ENCODE measurements at places on chromosomes 11 and 22.

DNA sequence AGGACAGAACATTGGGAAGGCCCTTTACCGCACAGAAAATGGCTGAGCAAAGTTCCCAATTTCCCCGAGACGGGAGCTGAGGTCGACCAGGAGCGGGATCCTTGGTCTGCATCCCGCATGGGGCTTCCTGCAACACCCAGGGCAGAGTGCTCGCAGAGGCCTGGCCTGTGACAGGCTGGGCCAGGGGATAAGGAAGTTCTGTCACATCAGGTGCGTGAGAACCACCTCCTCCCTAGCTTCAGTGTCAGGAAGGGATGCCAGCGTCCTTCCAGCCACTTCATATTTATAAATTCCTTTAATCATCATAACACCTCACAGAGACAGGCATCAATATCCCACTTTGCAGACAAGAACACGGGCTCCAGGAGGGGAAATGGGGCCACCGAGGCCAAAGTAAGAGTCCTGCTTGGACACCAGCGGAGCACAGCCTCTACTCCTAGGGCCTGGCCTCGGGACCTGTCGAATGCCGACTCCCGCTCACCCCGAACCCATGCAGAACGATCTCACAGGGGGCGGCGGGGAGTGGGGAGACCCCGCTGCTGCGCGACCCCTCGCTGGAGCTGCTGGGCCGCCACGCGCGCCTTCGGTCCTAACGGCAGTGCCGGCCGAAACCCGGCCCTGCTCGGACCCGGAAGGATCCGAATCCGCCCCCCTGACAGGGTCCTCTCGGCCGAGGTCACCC is 532 bp downstream of the BET1L start:
- no peak for DNase-seq

DNA sequence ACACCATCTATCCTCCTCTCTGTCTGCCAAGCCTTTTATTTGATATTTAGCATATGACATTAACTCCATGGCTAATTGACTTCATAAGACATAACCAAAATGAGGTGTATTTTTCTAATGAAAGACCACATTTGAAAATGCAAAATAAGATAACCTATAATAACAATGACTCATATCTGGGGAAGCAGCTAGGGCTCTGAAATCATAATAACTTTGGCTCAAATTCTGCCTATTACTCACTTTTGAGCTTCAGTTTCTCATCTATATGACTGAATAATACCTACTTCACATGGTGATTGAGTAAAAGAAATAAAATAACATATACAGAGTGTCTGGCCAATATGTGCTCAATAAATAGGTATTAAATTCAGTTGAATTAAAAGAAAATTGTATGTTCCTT is 1419.8 kb upstream of the TENM4 start:
- no peak for DNase-seq

DNA sequence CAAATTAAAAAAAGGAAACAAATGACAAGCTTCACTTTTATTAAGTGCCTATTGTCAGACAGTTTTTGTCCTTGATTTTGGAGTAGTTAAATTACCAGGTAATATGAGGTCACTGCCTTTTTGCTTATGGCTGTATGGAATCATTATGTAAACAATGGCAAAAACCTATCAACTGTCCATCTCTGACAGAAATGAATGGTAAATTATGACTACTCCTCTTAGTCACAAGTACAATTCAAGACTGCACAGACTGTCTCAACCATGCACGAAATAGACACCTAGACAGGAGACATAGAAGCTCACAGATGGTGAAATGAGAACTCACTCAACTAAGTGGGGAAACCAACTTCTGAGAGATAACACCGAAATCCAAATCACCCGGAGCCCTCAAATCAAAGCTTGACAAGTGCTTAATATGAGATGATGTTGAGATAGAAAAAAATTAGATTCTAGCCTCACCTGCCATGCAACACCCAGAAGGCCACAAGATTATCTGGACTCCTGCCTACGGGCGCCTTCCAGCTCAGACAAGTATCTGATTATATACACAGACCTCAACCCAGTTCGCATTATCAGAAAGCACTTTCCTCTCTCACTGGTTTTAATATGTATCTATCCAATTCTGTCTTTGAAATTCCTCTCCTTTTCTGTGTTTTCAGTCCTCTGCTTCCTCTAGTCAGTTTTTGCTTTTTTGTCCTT is 199.3 kb downstream of the CADM1 start:
- no peak for DNase-seq

DNA sequence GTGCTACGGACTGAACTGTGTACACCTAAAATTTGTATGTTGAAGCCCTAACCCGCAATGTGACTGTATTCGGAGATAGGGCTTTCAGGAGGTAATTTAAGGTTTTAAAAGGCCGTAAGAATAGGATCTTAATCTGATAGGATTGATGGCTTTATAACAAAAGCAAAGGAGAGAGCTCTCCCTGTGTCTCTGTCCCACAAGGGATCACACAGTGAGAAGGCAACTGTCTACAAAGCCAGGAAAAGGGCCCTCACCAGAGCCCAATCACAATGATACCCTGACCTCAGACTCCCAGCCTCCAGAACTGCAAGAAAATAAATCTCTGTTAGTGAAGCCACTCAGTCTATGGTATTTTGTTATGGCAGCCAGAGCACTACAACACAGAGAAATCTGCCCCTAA is 208.7 kb upstream of the ZC3H12C start:
- DNase-seq: no peak

DNA sequence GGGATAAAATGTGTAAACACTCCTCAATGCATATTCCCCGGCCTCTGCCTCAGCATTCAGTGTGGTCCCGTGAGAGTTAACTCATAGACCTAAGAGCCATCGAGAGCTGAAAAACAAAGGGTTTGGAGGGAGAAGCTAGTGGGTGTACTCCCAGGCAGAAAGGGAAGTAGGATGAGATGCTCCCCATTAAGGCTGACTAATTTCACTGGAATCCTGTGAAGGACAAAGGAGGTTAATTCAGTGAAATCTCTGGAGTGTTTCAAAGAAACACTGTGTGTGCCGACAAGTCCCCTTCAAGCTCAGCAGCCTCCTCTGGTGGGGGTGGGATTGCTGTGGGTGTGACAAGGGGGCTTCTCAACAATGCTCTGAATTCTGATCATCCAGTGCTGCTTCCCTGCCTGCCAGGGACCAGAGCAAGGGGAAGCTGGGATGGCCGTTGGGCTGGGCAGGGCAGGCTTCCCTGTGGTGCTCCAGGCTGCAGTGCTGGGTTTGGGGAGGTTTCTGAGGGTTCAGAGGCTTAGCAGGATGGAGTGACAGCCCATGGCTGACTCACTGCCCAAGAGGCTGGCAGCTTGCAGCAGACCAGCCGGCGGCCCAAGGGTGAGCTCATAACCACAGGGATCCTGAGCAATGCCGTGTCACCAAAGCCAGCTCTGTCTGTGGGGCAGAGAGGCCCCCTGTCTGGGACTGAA is 61.4 kb upstream of the BMAL1 start:
- peak; percentile 14 for DNase-seq

All from stimulated activated naive CD4-positive, alpha-beta T cell treated with Interleukin-2 at 50 U/mL for 16 hours (primary cell).